ENCODE measurements at places on chromosomes 5 and 9. TPM values are rescaled to one million over a fixed set of nuclear protein-coding genes. Genes with fewer than 3 reads are reported as not detected.
A peak's percentile ranks its signal among the peaks of the same experiment; 100 is the strongest.

GRCh38 chr5:74579215-74579614, 61.3 kb downstream of the ENC1 start:
- peak; percentile 38 for DNase-seq

GRCh38 chr5:138402640-138403039, 36.2 kb upstream of the REEP2 start:
- DNase-seq, result no peak

Gene CENPH
- total RNA-seq, result 4.0 TPM

- no peak for DNase-seq
These were observed 167.0 kb upstream of the CDKN2B start for GRCh38 chr9:22175972-22176545.

DNA sequence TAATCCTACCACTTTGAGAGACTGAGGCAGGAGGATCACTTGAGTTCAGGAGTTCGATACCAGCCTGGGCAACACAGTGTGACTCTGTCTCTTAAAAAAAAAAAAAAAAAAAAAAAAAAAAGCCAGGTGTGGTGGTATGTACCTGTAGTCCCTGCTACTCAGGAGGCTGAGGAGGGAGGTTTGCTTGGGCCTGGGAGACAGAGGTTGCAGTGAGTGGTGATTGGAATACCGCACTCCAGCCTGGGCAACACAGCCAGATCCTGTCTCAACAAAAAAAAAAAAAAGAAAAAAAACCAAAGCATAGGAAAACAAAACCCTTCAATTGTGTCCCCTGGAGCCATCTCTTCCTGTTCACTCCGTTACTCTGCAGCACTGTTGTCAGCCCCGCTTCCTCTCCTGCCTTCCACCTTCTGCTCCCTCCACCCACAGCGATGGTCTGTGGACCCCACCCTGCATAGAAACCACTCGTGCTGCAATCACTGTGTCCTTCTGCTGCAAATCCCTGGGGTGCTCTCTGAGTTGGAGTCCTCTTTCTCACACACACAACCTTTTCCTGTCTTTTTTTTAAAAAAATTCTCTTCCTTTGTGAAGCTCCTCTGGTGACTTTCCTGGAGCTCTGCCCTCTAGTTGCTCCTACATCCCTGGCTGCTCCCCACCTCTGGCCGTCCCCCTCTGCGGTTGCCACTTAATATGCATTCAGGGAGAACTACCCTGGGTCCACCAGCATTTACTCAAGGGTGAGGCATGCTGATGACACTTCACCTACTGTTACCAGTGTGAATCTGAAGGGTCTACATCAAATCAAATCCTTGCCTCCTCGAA, 22.2 kb downstream of the CCT5 start:
- DNase-seq, result no peak

DNA sequence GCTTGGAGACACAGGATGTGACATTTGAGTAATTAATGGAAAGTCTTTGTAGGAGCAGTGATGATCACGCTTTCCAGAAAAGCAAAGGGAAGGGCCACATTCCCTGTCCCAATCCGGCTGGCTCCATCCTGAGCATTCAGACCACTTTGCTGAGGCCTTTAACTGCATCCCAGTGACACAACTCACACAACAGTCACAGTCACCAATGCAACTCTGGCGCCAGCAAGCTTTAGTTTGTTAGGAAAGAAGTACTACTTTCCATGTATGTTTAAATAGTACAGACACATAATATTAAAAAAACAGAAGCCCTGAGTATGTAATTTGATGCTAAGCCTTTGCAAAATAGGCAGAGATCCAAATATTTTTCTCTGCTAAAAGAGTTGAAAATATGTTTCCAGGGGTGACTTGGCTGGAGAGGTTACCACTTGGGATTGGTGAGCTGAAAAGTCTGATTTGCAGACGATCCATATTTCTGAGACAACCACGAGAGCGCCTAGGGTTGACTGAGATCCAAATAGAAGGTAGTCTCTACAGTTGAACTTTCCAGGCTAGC, 31.7 kb upstream of the GAS1 start:
- no peak for DNase-seq

GRCh38 chr5:60010328-60010727, 116.8 kb upstream of the PDE4D start:
- DNase-seq, result no peak

DNA sequence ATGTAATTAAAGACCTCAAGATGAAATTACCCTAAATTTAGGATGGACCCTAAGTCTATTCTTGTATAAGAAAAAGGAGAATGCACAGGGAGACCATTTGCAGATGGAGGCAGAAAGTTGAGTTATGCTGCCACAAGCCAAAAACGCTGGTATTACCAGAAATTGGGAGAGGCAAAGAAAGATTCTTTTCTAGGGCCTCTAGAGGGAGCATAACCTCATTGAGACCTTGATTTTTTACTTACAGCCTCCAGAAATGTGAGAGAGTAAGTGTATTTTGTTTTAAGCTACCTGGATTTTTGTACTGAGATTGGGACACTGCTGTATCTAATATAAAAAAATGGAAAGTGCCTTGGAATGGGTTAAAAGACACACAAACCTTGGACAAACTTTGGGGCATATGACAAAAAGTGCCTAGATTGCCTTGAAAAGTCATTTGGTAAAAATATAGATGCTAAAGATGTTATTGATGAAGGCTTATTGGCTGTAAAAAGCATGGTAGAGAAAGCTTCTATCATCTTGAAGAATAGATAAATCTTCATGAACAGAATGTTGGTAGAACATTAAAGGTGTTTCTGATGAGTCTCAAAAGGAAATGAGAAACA, 174.7 kb upstream of the PRDM9 start:
- no peak for DNase-seq

Gene MFAP3
- total RNA-seq, result 14.9 TPM

DNA sequence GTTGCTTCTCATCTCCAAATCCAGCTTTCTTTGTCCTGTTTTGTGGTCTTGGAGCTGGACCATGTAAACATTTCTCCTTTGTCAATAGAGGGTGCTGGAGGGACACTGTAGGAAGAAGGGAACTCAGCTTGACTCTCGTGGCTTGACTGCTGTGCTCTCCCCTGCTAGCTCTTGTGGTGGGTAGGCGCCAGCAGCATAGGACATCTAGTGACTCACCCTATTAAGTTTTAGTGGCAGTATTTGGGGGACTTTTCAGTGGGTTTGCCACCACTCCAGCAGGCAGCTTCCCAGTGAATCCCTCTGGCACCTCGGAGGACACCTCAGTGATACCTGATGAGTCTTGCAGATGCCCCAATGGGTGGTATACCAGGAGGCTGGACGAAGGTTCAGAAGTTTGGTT, 97.8 kb downstream of the TSSK1B start:
- DNase-seq, result peak; percentile 26

Gene FOXD4
- not detected for total RNA-seq

DNA sequence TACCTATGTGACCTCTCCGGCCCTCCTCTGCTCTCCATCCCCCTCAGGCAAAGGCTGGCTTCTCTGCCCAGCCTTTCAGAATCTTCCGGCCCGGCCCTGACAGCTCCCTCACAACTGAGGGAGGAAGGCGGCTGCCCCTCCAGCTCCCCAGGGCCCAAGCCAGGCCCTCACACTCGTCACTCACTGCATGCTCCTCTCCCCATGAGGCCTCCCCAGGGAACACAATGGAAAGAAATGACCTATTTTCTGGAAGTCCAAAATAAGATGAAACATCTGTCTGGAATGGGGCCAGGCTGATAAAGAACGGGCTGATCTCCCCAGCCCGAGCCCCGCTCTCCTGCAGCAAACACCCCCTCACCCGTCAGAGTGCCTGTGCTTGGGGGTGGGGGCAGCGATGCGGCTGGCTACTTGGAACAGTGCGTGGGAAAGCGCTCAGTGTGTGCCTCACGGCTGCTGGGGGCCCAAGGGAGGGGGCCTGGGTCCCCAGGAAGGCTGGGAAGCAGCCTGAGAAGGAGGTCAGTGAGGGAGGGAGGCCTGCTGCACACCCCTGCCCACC, 11.3 kb downstream of the PDGFRB start:
- no peak for DNase-seq

- no peak for DNase-seq
These were observed 132.0 kb upstream of the FSTL4 start for GRCh38 chr5:133744051-133744959.

Gene FKBP15
- 14.2 TPM for total RNA-seq

DNA sequence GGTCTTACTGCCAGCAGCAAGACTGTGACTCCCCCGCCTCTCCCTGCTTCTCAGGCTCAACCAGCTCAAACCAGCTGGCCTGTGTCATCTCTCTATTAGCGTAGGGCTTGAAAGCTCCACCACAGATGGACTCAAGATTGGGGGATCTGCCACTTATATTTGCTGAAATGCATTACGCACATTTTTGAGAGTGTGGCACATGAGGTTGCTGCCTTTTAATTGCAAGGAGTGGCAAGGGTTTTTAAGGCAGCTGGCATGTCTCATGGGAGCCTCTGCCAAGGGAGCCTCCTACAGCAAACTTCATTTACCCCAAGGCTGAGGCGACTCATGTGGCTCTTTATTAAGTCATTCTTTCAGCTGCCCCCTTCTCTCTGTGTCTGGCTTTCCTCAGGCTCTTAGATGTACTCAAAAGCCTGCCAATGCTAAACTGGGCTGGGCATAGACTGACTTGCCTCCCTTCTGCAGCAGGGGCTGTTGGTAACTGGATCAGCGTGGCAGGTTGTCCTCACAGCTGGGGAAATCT, 219.3 kb downstream of the SMARCA2 start:
- DNase-seq, result no peak

DNA sequence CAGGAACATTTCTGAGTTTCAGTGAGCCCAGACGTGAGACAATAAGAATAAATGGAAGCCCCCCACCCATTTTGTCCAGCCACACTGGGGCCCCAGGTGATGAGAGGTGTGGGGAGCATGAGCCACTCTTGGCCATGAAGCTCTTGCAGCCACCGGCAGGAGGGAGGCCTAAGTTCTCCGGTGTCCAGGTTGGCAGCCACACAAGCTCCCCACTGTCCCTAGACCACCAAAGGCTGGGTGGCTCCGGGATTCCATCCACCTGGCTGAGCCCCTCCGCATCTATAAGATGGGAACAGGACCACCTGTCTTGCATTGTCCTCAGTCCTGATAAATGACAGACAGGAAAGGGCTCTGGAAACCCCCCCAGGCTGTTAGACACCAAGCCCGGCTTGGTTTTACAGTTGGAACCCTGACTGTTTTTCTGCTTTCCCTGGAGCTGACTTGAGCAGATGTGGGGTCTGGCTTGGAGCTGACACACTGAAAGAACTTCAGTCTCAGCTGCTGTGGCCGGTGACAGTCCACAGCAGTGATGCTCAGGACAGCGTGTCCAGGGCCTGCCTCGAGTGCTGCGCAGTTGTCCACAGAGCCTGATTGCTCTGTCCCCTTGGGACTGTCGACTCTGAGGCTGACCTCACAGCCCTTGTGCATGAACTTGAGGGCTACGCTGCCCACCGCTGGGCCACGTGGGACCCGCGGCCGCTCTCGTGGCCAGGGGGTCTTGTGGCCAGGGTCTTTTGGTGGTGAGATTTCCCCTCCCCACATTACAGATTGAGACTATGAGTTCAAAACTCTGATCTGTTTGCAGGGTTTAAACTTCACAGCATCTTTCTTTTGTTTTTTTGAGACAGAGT, 74.8 kb downstream of the PSMB7 start:
- DNase-seq, result no peak

Gene MLLT3
- 59.2 TPM for total RNA-seq

- no peak for DNase-seq
These were observed 87.0 kb upstream of the TLE1 start for GRCh38 chr9:81776390-81776789.

Gene CNTLN
- total RNA-seq, result 0.28 TPM

- DNase-seq, result no peak
These were observed 503 bp downstream of the SEMA4D start for GRCh38 chr9:89497257-89497963.

Gene NTMT1
- total RNA-seq, result 50.7 TPM

GRCh38 chr5:112732131-112732530, 5.6 kb upstream of the APC start:
- no peak for DNase-seq

- no peak for DNase-seq
These were observed 23.4 kb upstream of the SLC24A2 start for GRCh38 chr9:19812194-19812593.

- no peak for DNase-seq
These were observed 32.6 kb downstream of the SSBP2 start for GRCh38 chr5:81718300-81718699.

DNA sequence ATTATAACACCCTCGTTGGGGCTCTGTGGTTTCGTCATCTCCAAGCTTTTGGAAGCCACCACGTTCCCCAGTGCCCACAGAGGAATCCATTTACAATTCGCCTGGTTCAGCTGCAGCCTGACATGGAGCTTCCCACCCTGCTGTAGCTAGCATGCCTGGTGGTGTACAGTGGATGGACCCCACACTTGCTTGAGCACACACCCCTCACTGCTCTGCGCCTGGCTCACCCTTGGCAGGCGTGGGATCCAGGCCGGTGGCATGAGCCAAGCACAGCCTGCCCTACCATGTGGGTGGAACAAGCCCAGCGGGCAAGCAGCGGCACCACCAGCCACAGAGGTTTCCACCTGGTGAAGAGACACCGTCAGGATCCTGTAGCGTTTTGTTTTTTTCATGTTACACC, 1045.7 kb upstream of the CDH9 start:
- no peak for DNase-seq

GRCh38 chr5:160152287-160152686, 33.0 kb upstream of the PWWP2A start:
- no peak for DNase-seq

DNA sequence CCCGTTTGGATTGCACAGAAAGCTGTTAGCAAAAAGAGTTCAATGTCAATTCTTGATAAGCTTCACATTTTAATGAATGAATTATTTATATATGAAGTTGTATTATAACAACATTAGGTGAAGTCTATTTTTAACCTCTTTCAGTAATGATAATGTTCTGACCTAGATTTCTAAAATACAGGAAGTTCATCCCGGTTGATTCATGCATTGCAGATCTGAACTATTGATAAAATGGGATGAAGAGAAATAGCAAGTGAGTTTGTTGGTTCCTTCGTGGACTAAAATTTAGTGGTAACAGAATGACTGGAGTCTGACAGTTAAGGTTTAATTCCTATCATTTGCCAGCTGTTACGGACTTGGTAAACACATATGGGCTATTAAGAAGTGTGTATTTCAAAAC, 180.5 kb downstream of the PCSK1 start:
- DNase-seq, result no peak

Gene CMYA5
- total RNA-seq, result 0.22 TPM

DNA sequence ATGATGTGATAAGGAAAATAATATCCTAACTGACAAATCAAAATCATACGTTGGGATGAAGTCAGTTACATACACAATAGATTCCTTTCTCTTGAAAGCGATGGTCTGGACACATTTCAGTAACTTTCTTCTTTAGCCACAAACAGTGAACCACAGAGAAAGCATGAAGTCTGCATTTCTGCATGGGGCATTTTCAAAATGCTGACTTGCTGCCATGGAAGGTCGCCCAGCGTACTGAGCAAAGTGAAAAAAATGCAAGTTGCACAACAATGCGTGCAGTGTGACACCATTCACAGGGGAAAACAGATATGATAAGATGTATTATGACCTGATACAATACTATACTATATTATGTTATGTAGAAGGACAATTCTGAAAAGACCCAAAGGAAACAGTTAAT, 146.3 kb downstream of the SNX18 start:
- DNase-seq, result no peak

Gene BRD9
- 109 TPM for total RNA-seq

Gene PCDHB11
- not detected for total RNA-seq

All from CD4-positive, alpha-beta T cell (primary cell).